ENCODE measurements at places on chromosomes 11 and 22. TPM values are rescaled to one million over a fixed set of nuclear protein-coding genes. Genes with fewer than 3 reads are reported as not detected.

The PRG3 gene
- total RNA-seq, result not detected

The GUCY1A2 gene
- total RNA-seq, result 58.5 TPM

The PLEKHA7 gene
- 8.1 TPM for total RNA-seq

The CCDC89 gene
- total RNA-seq, result 4.1 TPM

The PDE2A gene
- total RNA-seq, result 18.6 TPM
